ENCODE measurements at places on chromosomes 2 and 18.

DNA sequence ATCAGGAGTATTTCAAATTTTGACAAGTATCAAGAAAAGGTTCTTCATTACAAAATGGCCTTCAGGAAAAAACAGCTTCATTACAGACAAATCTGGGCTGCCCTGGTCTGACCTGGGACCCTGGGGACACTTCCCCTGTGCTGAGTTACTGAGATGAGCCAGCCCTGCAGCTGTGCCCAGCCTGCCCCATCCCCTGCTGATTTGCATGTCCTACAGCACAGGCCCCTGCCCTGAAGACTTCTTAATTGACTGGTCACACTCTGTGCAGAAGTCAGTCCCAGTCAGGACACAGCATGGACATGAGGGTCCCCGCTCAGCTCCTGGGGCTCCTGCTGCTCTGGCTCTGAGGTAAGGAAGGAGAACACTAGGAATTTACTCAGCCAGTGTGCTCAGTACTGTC, 235.1 kb downstream of the ANKRD36B start:
- no peak for DNase-seq

DNA sequence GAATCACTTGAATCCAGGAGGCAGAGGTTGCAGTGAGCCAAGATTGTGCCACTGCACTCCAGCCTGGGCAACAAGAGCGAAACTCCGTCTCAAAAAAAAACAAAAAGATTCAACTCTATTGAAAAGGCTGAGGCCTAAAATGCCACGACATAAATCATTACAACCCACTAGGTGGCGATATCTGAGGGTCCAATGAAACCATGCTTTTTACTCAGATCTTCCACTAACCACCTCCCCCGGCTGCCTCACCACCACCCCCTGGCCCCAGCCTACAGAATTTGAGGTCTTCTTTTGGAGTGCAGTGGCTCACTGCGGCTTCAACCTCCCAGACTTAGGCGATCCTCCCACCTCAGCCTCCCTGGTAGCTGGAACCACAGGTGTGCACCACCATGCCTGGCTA, 57.5 kb downstream of the AP1S3 start:
- no peak for DNase-seq

DNA sequence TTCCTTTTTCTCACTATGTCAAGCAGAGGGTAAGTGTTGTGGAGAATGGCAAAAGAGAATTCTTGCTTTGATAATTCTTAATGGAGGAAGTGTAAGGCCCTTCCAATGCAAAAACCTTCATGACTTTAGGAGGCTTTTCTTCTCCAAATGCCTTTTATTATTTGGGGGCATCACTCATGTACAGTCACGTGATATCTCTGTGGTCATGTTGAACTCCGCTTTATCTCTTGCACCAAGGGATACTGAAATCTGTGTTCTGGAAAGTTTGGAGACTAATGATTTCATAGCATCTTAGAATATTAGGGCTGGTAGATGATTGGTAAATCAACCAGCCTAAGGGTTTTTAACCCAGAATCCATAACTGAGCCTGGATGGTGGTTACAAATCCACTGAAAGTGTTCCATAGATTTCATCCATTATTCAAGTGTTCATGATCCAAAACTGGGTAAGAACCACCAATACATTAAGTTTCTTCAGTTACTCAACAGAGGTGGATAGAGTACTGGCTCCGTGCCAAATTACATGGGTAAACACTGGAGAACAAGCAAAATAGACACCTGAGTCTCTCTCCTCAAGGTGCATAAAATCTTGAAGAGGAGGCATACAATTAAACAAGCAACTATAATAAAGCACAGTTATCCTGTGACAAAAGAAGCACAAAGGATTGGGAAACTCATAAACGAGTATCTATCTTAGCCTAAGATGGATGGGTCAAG, 169.6 kb upstream of the EPHA4 start:
- no peak for DNase-seq

- DNase-seq, result peak; percentile 59
These were observed 36.9 kb downstream of the RPL37A start for GRCh38 chr2:216535454-216535995.

DNA sequence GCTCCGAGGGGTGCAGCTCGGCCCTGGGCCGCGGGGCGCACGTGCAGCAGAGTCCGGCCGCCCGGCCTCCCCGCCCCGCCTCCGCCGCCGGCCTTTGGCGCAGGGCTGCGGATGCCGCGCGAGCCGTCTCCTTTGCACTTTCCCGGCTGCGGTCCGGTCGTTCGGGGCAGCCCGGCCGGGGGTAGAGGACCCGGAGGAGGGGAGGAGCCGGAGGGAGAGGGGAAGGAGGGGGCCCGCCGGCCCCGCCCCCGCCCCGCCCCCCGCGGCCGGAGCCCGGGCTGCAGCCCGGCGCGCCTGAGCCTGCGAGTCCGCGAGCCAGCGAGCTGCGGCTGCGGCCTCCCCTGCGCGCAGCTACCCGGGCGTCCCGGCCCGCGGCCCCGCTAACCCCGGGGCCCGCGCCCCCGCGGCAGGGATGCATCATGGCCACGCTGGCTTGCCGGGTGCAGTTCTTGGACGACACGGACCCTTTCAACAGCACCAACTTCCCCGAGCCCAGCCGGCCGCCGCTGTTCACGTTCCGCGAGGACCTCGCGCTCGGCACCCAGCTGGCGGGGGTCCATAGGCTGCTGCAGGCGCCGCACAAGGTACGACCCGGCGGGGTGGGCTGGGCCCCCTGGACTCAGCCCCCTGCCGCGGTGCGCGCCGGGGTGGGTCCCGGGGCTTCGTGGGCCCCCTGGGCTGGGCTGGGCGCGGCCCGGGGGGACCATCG, at the start of gene FHOD3:
TSS of gene FHOD3 (plus strand) at position 297 of the 709 bp plus-strand sequence. CDS start at position 420, 123 bp downstream.
- DNase-seq, result no peak

GRCh38 chr18:74571895-74572680, 25.6 kb upstream of the ZNF407 start:
- DNase-seq, result no peak

DNA sequence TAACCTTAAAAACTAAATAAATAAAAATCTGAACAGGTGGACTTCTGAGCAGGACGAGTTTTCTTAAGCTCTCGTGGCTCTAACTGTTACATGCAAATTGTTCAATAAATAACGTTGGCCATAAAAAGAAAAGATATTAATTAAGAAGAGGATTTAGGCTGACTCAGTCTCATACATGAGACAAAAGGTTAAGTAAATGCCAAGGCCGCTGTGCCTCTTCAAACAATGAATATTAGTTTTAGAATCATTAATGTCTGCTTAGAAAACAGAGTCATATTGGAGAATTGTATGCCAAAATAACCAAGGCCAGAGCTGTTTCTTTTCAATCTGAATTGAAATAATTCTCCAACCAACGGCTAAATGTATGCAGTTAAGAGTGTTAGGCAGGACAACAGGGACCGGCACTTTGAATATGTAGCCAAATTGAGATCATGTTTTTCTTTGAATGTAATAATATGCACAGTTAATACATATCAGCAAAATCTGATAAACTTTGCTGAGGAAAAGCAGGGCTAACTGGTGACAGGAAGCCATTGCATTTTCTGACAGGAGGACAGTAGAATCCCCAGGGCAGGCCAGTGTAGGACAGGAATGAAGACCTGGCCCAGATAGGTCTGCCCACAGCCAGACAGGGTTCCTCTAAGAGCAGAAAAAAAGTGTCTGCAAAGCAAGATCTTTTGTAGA, 1041.4 kb upstream of the FANCL start:
- no peak for DNase-seq

DNA sequence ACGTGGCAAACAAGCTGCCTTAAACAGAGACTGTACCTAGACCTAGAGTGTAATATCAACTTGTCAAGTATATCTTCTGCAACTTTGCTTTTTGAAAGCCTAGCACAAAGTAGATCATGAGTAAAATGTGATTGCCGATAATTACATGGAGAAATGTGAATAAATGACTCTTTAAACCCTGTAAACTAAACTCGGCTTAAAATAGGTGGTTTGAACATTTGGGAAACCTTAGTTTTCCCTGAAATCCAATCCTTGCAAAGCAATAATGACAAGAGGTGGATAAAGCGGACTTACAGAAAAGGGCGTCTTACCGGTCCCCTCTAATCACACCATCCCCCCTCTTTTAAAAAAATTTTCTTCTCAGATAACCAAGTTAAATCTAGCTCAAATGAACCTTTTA, 549 bp upstream of the PSMD14 start:
- no peak for DNase-seq

- no peak for DNase-seq
These were observed 108.3 kb downstream of the MTCL1 start for GRCh38 chr18:8813611-8814010.

- DNase-seq, result no peak
These were observed 261.5 kb downstream of the MYCN start for GRCh38 chr2:16201848-16202247.

GRCh38 chr2:216114714-216115531, 5.8 kb downstream of the XRCC5 start:
- DNase-seq, result peak; percentile 98

DNA sequence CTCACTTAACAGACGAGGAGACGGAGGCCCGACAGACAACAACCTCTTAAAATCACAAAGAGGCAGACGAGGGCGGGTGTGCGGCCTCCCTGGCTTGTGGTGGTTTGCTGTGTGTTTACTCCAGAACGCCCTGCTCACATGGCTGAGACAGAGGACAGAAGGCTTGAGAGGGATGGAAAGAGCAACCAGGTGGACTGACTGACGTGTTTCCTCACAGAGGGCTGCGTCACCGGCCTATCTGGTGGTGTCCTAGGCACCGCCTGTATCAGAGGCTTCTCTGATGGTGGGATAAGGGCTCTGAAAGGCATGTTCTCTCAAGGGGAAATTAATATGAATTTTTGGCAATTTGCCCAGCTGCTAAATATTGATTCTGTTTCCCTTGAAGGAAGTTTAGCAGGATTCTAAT, 47.0 kb upstream of the RALBP1 start:
- DNase-seq, result no peak

DNA sequence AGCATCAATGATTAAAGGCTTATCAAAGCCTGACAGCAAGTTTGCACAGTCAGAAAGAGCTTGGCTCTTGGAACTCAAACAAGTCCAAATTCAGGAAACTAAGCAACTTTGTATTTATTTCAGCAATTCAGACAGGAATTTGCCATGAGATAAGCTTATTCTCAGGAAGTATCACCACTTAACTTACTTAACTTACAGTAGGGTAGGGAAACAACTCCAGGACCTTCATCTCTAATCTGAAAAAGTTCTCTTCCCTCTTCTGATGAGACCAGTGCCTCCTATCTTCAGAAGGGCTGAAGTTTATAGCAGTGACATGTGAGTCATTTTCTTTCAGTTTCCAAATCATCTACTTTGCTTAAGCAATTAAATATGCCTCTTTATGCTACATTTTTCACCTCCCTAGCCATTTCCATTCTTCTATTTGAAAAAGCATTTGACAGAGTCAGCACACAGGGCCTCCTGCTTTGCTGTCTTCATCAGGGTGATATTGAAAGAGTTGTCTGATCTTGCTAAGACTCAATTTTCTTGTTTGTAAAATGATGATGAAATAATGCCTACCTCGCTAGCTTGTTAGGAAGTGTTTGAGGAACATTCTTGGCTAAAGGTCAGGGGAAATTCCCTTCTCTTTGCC, 389.5 kb downstream of the RND3 start:
- no peak for DNase-seq

DNA sequence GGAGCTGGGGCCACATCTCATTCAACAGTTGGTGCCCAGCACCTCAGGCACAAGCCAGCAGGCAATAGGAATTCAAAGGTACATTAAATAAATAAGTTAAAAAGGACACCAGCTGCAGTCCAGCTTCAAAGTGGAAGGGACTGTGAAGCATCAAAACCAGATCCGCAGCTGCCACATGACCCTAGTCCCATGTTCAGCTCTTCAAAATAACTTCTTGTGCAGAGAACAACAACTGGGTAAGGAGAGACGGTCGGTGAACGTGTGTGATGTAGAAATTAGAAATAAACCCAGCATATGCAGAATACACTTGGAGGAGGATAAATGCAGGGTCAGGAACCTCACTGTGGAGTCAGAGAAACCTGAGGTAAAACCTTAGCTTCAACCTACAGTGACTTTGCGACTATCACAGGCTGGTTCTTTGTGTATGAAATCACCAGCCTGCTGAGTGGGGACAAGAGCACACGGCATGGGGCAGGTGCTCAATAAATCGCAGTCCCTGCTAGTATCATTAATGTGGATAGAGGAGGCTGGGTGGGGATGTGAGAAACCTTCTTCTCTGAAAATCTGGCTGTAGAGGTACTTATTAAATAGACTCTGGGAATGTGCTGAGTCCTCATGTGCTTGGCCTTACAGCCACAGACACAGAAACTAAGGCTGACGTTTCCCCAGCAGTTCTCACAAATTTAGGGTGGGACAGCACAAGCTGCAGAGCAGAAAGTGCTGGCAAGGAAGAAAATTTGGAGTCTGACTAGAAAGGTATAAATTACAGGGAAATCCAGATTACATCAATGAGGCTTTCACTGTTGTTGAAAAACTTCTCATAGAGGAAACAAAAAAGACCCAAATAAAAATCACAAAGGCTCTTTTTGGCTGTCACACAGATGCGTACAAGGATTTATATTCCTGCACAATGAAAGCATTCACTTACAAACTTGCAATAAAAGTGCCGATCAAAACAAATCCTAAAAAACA, 20.7 kb downstream of the FBXO15 start:
- no peak for DNase-seq

- no peak for DNase-seq
These were observed 316.0 kb downstream of the TXNL1 start for GRCh38 chr18:56322406-56322805.

GRCh38 chr18:12991821-12992179, 638 bp downstream of the CEP192 start:
- DNase-seq, result peak; percentile 33

- DNase-seq, result peak; percentile 23
These were observed 302.8 kb downstream of the NCKAP5 start for GRCh38 chr2:133265432-133265949.

- DNase-seq, result no peak
These were observed 289.0 kb downstream of the PIEZO2 start for GRCh38 chr18:10860382-10860781.

DNA sequence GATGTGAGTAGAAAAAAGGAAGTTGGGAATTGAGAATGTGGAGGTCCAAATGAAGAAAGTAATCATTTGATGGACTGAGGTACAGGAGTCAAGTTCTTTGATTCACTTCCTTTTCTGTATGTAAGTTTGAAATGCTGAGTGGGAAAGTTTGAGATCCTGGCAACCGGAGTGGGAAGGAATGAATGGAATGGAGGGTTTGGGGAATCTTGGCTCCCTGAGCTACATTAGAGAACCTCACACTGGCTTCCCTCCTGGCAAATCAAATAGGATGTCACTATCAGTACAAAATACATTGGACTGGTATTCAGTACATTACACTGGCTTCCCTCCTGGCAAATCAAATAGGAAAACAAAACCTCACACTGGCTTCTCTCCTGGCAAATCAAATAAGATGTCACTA, 9.8 kb upstream of the RNF138 start:
- no peak for DNase-seq

GRCh38 chr2:158321264-158321663, 135.3 kb downstream of the CCDC148 start:
- no peak for DNase-seq

DNA sequence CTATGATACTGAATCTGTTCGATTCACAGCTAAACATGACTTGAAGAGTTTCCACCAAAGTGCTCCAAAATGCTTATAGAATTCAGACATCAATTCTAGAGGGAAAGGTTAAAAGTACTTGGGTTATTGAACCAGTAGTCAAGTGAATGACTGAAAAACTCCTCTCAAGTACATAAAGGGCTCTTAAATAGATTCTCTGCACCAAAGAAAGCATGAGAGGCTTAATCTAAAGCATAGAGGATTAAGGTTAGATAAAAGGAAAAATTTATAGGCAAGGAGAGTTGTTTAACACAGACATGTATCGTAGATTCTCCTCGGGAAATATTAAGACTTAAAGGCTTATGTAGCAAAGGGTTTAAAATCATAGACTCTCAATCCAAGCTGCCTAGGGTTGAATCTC, 701.4 kb downstream of the ERBB4 start:
- DNase-seq, result no peak

GRCh38 chr2:173589604-173590275, 235.1 kb downstream of the CDCA7 start:
- DNase-seq, result no peak

All from right renal cortex interstitium (tissue), 3 donors.